ENCODE measurements at places on chromosomes 2 and 18.

DNA sequence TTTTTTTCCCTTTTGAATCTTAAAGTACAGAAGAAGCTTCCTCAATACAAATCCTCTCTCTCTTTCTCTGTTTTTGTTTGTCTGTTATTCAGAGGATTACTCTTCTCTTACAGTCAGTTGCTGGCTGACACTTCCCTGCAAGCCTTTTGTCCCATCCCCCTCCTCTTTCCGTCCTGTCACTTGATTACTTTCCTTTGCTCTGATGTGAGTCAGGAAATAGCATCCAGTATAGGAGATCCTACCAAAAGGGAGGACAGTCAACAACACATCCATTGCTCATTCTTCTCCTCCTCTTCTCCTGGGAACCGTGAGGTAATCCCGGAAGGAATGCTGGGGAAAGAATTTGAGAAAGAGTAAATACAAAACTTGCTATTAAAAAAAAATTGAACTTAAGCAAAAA, 79.3 kb upstream of the SCN7A start:
- DNase-seq = no peak

DNA sequence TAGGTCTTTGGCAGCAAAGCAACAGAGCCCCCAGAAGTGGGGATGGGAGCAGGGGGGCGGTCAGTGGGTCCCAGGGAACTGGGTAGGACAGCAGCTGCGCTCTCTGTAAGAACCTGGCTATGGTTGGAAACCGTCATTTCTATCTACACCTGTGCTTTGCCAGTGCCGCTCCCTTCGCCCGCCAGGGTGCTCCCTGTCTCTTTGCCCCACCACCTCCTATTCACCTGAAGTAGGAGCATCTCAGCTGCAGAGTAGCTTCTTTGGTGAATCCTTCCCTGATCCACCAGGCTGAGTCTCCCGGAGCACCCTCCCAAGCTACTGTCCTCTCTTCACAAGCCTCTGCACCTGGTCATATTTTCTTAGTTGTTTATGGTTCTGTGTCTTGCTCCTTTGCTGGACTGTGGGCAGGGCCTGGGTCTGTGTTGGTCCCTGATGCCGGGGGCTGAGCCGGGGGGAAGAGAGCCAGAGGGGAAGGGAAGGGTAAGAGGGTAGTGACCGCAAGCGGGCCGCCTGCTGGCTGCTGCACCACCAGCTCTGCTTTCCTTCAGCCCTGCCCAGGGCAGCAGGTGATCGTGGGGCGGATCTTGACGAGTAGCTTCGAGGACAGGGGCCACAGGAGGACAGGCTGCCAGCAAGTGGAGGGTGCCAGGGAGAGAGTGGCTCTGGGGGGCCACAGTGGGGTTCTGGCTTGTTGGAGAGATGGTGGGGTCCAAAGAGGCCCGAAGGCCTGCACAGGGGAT, 45.2 kb downstream of the INPP5D start:
- DNase-seq = no peak

DNA sequence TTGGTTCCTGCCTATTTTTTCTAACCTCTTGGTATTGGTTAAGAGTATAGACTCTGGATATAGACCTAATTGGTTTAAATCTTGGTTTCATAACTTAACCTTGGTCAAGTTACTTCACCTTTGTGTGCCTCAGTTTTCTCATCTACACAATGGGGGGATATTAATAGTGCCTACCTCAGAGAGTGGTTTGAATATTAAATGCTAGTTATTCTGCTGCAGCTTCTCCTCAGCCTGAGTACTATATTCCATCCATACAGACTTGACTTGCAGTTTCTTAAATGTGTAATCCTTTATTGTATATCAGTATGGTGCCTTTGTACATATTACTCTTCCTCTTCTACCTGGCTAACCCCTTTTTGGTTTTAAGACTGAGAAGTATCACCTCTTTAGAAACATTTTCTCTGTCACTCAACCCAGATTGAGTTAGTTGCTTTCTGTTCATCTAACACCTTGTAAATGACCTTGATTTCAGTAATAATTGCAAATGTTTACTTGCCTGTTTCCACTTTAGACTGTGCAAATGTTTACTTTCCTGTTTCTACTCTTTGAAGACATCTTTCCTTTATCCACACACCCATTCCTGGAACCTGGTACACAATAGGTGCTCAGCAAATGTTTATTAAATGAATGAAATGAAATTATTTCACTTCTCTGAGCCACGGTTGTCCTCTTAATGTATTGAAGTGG, 6.6 kb downstream of the ACVR2A start:
- DNase-seq = no peak

- DNase-seq = no peak
Observed at GRCh38 chr2:212995920-212996319, 155.5 kb downstream of the IKZF2 start.

- no peak for DNase-seq
Observed at GRCh38 chr2:180664507-180664906, 315.9 kb upstream of the UBE2E3 start.

GRCh38 chr2:17616405-17616804, 75.9 kb downstream of the VSNL1 start:
- DNase-seq = no peak
